ENCODE measurements at places on chromosomes 7 and 10.
A peak's percentile ranks its signal among the peaks of the same experiment; 100 is the strongest.

DNA sequence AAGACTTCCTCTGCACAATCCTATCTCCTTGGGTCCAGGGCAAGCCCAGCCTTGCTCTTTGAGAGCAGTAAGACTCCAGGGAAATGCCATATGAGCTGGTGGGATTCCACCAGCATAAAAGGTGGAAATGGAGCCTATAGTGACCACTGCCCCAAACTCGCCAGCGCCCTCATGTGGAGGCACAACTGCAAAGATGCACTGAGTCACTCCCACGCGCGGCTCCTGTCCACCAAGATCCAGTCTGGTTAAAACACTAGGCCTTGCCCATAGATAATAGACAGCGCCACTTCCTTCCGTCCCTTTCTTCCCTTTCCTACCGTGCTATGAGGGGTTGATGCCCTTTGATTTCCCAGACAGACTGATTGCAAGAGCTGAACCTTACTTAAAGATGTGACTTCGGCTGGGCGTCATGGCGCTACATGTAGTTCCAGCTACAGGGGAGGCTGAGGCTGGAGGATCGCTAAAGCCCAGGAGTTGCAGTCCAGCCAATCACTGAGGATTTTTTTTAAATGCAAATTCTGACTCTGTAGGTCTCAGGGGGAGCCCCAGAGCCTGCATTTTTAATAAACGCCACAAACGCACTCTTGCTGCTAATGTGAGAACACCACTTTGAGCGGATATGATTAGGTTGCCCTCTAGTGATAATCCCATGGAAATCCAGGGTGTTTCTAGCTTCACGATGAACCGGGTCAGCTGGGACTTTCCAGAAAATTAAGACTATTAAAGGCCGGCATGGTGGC, 136.5 kb downstream of the EPC1 start:
- no peak for DNase-seq

- DNase-seq: no peak
Measured at GRCh38 chr10:46546591-46547540, 9.6 kb downstream of the GPRIN2 start.

GRCh38 chr10:118742782-118743181, 12.0 kb downstream of the CACUL1 start:
- no peak for DNase-seq

- no peak for DNase-seq
Measured at GRCh38 chr7:130649004-130649790, 19.4 kb downstream of the COPG2 start.

GRCh38 chr7:711093-711921, 15.2 kb upstream of the DNAAF5 start:
- no peak for DNase-seq

GRCh38 chr7:151871189-151871735, 5.7 kb downstream of the PRKAG2 start:
- no peak for DNase-seq

DNA sequence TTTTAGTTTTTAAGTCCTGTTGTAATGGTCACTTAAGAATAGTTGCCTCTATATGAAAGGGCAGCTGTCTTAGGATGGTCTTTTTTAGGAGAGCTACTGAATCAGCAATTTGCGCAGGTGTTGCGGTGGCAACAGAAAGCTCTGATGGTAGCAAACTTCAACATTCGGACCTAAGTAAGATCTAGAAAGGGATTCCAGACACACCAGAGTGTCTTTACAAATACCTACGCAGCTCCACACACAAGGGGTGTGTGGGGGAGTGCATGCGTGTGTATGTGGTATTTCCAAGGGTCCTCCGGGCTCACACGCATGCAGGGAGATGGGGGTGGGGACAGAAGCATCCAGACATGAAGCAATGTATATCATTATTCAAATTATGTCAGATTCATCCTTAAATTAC, 438.6 kb upstream of the MGMT start:
- no peak for DNase-seq

- DNase-seq: no peak
Measured at GRCh38 chr10:9016930-9017329, 962.4 kb downstream of the GATA3 start.

DNA sequence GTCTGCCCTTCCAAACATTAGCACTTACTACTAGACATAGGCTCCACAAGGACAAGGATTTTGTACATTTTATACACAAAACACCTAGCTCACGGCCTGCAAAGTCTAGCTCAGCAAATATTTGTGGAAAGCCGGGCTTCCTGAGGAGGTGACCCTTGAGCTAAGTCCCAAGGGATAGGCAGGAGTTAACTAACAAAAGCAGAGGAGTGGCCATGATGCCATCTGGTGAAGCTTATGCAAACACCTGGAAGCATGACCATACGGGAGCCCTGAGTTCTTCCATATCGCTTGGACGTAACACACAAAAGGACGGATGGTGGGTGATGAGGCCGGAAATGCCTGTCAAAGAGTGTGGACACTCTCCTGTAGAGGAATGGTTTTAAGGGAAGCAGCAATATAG, 25.9 kb upstream of the YAE1 start:
- peak; percentile 54 for DNase-seq

- no peak for DNase-seq
Measured at GRCh38 chr7:39735903-39736302, 112.5 kb downstream of the RALA start.

Data from NCI-H187 (cell line).